Inflammatory macrophage treated with lipopolysaccharide for 4 hours (primary cell): ENCODE measurements at places on chromosomes 7 and 10.

DNA sequence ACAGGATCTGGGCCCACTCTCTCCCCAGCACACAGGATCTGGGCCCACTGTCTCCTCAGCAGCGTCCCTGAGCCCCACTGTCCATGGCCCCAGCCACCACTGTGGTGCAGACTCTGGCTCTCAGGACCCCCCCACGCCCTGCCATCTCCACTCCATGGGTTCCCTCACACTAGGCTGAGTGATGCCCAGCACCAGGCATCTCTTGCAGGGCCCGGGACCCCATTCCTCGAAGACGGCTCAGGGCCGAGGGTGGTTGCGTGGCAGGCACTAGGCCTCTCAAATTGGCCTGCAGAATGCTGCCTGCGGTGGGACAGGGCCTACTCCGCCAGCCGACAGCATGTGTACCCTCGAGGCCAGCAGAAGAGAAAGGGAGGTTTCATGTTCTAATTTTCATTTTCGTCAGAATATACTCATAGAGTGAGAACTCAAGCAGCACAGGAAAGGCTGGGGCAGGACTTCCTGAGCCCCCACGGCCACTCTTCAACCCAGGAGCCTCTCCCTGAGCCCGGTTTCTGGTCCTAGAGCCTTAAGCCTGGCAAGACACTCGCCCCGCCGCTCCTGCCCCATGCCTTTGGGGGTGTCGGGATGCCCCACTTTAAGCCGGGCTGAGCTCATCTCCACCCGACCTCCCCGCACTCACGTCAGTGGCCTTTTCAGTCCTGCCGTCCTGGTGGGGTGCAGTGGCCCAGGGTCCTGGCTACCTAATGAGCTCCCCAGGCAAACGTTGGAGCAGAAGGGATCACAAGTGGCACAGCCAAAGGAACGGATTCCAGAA lies 44.0 kb downstream of the PWWP2B start:
- no peak for DNase-seq

GRCh38 chr10:71299071-71299785 lies 19.8 kb upstream of the SLC29A3 start:
- peak; percentile 54 for DNase-seq

DNA sequence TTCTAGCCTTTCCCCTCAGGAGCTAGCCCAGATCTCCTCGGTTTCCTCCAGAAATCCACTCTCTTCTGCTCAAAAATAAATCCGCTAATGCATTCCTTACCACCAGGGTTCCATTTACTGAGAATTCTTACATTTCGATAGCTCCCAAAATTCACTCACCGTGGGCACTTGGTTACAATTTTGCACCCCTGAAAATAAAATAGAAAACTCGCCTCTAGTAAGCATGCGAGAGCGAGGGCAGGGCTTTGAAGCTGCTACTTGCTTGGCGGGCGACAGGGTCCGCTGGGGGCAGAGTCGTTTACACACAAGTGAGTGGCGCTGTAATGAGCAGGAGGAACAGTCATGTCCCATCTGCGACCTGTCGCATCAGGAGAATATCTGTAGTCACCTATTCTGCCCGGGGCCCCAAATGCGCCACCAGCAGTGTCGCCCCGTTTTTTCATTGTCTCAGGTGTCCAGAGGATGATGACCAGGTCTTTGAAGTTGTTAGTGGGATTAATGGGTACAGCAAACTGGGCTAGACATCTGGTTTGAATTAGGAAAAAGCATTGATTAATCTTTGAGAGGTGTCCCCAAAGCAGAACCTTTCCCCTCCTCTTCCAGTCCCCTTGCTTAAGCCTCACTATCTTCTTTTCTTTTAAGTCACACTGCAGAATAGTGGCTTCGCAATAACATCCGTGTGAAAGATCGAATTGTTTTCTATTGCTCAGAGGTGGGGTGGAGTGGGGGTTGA lies 1.2 kb upstream of the MEOX2 start:
- DNase-seq, result no peak

DNA sequence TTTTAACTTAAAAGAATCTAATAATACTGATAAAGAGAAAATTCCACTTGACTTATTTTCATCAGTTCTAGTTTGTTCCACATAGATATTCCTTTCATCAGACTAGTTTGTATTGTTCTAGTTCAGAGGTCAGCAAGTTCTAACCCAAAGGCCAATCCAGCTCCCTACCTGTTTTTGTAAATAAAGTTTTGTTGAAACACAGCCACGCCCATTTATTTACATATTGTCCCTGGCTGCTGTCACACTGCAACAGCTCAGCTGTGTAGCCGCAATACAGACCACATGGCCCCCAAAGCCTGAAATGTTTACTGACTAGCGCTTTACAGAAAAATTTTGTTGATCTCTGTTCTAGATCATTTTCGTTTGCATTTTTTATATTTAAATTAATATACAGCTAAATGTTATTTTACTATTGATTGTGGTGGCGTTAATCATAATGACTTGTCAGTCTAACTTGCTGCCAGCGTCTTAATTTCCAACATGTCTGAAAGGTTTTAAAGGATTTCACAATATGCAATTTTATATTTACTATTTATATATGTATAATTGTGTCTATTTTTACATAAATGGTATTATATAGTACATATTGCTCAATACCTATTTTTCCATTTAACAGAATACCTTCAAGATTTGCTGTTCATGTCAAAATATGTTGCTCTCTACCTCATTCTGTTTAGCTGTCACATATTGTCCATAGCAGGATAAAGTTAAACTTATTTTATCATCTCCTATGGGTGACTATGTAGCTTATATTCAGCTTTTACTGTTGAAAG lies 159.3 kb downstream of the DYNC1I1 start:
- DNase-seq, result no peak

- no peak for DNase-seq
Measured at GRCh38 chr7:151330181-151330580, 11.4 kb upstream of the NUB1 start.

DNA sequence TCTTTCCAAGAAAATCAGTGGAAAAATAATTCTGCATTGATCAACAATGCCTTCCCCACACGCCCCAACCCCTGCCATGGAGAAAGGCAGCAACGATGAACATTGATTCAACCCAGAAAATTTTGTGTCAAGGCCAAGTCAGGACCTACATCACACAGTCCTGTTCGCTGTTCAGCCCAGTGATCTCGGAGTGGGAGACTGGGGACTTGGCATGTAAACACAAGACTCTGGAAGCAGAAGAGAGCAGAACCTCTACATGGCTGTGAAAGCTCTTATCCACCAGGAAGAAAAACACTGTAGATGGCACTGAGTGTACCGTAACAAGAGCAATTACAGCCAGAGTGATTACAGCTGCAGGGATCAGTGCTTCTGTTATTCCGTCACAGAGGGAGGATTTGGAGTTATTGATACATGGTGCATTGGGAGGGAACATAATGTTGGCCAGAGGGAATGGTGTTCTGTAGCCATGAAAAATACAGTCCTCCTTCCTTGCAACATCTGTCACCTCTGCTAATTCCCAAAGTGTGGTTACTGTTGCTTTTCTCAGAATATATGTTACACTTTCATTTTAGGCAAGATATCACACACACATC lies 136.6 kb downstream of the IQUB start:
- no peak for DNase-seq

DNA sequence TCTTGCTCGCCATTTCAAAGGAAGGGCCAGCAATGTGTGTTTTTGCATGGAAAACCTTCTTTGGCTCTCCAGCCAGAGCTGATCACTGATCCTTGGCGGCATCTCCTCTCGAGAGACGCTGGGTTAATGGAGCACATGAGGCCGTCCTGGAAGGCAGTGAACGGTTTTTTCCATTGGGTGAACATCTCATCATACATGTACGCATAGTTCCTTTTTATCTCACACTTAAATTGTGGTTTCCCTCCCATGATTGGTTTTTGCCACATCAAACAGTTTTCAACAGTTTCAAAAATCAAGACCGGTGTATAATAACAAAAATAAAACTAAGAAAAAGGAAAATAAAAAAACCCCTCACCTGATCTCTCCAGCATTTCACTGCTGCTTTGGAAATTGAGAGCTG lies 276.4 kb downstream of the TCF7L2 start:
- DNase-seq, result no peak

DNA sequence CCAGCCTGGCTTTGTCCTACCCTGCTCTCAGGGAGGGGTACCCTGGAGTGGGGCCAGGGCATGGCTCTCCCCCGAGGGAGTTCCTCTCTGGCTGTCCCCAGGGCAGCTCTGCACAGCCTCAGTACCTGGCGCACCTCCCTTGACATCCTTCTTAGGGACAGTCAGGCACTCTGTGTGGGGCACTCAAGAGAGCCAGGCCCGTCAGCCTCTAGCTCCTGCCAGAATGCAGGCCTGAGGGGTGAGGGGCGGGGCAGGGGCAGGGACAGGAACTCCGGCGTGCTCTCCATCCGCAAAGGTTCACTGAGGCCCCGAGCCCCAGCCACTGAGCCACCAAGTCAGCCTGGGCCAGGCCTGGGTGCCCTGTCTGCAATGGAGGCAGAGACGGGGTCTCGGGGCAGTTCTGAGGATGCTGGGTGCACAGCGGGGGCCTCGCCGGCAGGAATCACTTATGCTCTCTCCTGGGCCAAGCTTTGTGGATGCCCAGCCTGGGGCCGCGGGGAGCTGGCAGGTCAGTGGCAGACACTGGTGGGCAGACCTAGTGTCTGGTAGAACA lies 10.1 kb downstream of the LIMK1 start:
- no peak for DNase-seq

DNA sequence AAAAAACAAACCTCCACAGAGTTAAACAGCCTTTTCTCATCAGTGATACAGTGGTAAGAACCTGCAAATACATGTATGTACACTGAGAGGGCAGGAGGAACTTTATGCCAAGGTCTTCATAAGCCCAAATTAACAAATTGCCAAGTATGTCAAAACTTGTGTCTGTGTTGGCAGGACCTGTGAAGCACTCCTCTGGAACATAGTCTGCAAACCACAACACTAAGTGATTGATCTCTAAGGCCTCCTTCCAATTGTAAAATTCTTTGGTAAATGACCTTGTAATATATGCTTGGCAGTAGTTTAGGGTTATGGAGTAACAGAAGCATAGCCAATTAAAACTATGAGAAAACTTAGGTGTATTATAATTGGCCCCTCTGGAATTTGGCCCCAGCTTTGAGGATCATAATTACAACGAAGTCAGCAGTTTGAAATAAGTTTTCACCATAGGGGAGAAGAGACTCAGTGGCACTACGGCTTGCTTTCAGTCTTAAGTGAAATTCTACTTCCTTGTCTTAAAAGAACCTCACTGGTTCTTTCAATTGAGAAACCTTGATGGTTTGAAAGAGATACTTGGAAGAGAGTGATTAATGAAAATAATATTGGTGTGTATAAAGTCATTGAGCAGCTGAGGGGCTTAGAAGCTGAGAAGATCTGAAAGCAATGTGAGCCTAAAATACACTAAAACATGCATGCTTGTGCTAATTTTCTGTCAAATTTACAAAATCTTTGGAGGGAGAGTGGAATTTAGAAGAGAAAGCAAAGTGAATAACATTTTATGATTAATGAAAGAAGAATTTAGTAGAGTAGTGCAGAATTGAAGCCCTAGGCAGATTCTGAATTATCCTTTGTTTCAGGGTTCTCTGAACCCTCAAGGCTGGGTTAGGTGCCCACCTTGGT lies 57.6 kb downstream of the CNNM2 start:
- DNase-seq, result no peak

DNA sequence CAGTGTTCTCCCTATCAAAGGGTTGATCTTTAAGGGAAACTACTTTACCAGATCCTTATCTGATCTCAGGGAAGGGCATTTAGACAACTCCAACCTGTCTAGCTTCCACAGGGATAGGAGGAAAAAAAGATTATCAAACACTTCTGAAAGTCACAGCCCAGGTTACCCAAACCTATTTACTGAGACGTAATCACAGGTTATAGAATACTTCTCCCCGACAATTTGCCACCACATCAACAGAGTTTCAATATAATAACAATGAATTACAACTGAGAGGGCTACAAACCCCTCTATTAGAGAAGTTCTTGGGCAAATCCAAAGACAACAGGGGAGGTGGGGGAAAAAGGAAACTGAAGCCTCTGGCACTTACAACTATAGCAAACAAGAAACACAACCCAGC lies 26.3 kb downstream of the CFAP70 start:
- no peak for DNase-seq

GRCh38 chr10:111037858-111038257 lies 39.0 kb upstream of the ADRA2A start:
- no peak for DNase-seq

GRCh38 chr10:99658622-99659030 lies 683 bp upstream of the ENTPD7 start:
- peak; percentile 94 for DNase-seq

- no peak for DNase-seq
Measured at GRCh38 chr10:121535381-121535780, 62.9 kb downstream of the FGFR2 start.

GRCh38 chr7:106562711-106563366 lies 98.1 kb downstream of the CCDC71L start:
- no peak for DNase-seq

DNA sequence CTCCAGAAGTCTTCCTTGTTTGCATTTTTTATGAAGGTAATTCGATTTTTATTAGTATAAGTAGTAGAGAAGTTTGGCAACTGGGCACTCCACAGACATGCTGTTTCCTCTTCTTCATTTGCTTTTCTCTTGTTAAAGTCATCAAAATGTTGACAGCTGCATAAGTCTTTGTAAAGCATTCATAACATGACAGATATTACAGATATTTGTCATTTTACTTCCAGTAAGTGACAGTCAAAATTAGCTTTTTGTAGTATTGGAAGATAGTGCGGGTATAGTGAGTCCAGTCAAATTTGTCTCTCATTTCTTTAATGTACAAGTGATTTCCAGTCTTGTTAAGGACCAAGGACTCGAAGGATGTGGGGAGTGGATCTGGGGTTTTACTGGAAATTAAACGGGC lies 247.1 kb downstream of the LRMDA start:
- DNase-seq, result no peak

GRCh38 chr10:113444766-113445365 lies 108.0 kb upstream of the HABP2 start:
- peak; percentile 69 for DNase-seq

- no peak for DNase-seq
Measured at GRCh38 chr7:135102372-135102771, 45.5 kb upstream of the TMEM140 start.

DNA sequence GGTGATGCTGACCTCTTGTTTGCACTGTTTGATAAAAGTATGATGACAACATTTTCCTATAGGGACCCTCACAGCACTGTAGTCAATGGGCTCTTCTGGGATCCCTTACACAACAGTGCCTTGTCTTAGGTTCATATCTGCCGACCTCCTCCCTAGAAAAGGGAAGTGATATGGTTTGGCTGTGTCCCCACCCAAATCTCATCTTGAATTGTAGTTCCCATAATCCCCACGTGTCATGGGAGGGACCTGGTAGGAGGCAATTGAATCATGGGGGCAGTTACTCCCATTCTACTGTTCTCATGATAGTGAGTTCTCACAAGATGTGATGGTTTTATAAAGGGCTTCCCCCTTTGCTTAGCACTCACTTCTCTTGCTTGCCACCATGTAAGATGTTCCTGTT lies 23.1 kb downstream of the ZC3HAV1 start:
- peak; percentile 55 for DNase-seq
